Stimulated activated CD8-positive, alpha-beta memory T cell treated with anti-CD3 and anti-CD28 coated beads, Interleukin-12 subunit alpha, Interleukin-12 subunit beta, amount 100 ng/mL, for 4 hours (primary cell): ENCODE measurements at places on chromosomes 7 and 10.

GRCh38 chr7:46568420-46569132 is 647.5 kb upstream of the IGFBP3 start:
- no peak for DNase-seq

DNA sequence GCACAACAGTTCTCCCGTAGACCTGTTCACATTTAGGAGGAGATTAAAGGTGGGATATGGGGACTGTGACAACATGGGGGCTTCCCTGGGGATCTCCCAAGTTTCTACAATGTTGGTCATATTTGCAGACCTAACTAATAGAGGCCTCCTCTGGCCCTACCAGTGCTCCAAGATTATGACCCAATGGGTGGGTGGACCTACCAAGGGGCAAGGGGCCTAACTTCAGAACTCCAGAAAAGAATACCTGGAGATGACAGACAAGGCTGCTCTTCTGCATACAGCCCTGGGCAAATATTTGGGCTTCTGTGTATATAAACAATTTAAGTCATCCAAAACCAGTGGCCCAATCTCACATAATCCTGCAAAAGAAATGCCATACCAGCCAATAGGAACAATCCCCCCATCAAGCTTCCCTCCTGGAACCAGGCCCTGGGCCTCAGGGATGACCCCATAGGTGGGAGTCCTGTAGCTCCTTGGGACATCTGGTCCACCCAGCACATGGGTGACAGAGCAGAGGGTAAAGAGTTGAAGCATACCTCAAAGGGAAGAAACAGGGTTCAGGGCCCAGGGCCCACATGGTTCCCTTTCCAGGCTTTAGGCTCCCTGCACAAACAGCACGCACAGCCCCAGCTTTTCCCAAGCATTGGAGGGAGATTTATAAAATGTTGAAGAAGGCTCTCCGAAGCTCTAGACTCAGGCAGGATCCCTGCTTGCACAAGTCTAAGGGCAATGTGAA is 86.1 kb upstream of the CHST15 start:
- no peak for DNase-seq

DNA sequence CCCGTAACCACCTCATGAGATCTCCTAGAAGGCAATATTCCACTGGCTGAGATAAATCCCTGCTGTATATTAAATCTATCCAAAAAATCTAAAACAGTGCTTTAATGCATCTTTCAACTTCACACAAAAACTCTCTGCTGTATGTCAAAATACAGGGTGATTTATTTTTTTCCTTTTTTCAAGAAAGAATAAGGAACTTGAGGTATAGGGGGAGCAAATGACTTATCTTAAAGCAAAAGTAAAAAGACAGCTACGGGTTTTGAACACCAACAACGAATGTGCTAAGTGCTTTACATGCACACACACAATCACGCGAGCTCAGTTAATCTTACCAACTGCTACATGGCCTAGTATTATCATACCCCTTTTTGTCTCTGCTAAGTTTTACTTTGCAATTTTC is 168.9 kb upstream of the PHF14 start:
- no peak for DNase-seq

DNA sequence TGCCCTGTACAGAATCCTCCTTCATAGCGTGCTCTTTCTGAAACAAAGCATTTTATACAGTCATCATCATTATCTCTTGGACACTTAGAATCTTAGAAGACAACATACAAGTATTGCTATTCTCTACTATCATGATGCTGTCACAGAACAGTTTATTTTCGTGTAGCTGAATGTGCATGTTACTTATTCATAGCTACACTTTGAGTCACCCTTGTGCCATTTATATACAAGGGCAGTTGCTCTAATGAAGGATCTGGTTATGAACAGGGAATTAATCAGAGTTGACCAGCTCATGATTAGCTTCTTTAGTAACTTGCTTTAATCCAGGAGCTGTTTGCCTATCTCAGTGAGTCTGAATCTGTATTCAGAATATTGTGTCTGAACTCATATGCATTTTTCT is 11.2 kb downstream of the CASP2 start:
- no peak for DNase-seq

DNA sequence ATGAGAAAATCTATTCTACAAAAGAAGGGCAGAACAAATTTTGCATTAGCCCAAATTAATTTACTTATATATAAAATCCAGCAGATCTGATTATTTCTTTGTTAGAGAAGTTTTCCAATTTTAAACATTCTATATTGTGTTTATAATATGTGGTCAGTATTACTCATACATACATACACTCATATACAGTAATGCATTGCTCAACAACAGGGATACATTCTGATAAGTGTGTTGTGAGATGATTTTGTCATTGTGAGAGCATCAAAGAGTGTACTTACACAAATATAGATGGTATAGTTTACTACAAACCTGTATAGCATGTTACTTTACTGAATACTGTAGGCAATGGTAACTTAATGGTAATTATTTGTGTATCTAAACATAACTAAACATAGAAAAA is 239.6 kb upstream of the ETV1 start:
- DNase-seq, result no peak

DNA sequence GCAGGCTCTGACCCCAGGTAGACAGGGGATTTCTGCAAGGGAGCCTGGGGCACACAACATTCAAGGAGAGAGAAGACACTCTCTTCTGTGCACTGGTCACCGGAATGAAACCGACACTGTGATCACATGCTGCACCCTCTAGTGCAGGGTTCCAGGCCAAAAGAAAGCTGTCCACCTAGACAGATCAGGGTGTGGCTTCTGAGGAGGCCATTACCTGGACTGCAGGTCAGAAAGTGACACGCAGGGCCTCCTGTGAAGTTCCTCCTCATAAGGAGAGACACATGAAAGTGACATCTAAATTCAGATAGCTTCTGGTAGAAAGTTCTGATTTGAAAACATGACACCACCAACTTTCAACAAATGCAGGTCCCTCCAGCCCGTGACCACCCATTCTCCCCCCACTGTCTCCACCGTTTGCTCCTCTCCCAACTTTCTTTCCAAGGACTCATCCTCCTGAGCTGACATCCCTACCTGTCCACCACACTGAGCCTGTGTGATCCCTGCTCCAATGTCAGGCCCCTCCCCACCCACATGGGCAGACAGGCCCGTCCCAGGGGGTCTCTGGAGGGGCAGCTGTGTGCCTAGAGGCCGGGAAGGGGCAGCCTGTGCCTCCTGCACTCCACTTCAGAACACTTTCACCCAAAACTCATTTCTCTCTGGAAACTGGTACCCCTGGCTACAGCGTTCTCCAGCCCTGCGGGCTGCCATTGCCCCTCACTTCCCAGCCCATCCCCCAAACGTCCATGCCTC is 198.0 kb downstream of the TNS3 start:
- no peak for DNase-seq

DNA sequence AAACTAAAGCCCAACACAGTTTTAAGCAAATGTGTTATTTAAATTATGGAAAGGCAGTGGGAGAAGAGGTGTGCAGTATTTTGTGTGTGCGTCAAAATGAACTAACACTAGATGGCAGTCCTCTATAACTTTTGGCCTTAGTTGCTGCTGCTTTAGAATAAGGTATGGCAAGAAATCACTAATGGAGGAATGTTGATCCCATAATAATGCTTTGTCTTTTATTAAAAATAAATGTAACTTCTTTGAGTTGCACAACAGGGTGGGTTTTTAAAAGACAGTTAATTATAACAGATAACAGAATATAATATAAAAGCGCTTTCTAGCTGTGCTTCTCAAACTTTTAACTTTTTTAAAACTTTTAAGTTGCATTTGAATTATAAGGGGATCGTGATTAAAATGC is 56.4 kb downstream of the BBS9 start:
- no peak for DNase-seq

DNA sequence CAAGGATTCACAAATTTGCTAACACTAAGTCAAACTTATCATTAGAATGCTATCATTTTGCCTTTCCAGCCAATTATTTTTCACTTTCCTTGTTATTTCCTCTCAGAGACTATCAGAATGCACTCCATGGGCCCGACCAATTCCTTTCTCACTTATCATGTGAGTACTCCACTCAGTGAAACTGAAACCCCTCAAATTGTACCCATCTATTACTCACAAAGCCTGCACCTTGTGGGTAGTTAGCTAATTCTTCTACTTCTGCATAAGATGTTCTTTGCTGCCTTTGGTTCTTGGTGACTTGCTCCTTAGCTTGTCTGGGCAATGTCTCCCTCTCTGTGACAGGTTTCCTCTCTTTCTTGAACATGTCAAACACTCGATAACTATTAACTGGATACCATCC is 35.2 kb upstream of the MBL2 start:
- DNase-seq, result no peak

- no peak for DNase-seq
Measured at GRCh38 chr7:130418306-130418705, 22.5 kb downstream of the CEP41 start.

- DNase-seq, result no peak
Measured at GRCh38 chr10:72085166-72085565, 3.2 kb downstream of the SPOCK2 start.
